ENCODE measurements at places on chromosomes 5 and 9.

DNA sequence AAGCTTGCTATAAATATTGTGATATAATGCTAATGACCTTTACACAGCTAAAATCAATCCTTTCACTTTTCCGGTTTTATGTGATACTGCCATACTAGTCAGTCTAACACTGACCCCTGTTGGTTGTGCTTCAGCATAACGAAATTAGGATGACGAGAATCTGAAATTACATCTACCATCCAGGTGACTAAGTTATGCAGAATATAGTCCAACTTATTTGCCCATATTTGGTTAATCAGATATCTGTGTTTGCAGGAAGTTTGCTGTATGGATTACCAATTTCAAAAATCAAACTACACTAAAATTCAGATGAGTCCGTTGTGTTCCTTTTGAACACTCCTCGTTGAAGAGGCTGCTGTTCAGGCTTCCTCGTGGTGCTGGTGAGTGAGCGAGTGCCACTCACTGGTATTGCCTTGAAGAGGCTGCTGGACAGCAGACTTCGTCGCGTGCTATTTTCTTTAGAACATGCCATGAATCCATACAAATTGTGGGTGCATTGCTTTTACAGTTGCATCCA lies 32.5 kb downstream of the TENT4A start:
- no peak for DNase-seq

- no peak for DNase-seq
These were observed 6.1 kb downstream of the IL31RA start for GRCh38 chr5:55857247-55857640.

DNA sequence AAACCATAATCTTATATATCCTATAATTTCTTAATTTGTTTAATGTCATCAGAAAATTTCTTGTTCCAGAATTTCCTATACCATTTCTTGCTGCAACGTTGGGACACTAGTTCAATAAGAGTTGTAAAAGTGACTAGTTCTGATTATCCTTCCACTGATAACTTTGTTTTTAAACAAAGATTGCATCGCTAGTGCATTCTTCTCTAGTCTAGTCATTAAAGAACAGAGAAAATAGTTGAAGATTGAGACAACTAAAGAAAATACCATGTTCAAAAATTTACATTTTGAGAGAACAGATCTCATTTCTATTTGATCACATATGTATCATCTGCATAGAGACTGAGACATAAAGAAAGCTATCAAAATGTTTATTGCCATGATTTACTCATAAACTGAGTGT lies 1888.2 kb downstream of the EFNA5 start:
- no peak for DNase-seq

GRCh38 chr5:118017536-118017935 lies 970.8 kb downstream of the DTWD2 start:
- DNase-seq = no peak

- no peak for DNase-seq
These were observed 184.5 kb upstream of the KLF4 start for GRCh38 chr9:107673861-107674720.

- no peak for DNase-seq
These were observed 38.7 kb upstream of the NEK6 start for GRCh38 chr9:124218987-124219461.

DNA sequence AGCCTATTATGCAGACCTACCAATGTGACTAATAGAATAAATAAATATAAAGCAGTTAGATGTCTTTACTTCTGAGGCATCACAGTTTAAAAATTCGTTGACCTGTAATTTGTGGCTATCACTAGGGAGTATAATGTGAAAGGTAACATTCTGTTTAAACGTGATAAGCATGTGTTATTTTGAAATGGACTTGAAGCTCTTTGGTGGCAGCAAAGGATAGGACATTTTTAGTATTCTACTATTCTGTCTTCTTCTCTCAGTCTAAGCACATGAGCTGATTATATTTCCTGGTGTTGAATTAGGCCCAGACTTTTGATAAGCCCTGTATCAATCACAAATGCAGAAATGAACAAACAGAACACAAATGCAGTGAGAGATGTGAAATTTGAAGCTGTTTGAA lies 974.0 kb upstream of the CDH10 start:
- DNase-seq = no peak

DNA sequence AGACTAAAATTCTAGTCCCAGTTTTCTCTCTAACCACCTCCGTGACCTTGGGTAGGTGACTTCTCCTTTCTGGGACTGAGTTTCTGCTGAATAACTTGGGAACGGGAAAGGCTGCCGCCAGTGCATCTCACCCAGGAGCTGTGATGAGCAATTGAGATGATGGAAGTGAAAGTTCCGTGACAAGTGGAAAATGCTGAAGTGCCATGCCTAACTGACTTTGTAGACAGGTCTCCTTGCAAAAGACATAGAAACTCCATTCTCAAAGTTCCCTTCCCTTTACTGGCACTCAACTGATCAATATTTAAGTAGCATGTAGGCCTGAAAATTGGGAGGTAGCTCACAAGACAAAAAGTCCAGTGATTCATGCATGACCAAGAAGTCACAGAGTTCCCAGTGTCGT lies 6.3 kb upstream of the ADAM19 start:
- DNase-seq = no peak

GRCh38 chr5:73143716-73144115 lies 23.3 kb downstream of the TMEM171 start:
- DNase-seq = no peak

DNA sequence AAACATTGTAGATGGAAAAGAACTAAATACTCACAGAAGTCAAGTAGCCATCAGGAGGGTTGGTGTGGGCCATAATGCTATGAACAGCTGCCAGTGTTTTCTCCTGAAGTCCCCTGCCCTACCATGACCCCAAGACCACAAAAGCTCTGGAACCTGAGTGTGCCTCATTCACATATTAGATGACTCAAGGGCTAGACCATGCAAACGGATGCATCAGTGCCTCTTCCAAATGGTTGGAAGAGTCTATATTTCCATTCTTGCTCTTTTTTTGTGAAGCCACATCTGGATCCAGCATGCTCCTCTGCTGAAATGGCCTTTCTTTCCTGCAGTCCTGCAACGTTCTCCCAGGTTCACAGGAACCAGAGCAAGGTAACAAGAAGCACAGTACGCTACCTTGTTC lies 136.6 kb upstream of the EPB41L4A start:
- DNase-seq = no peak

DNA sequence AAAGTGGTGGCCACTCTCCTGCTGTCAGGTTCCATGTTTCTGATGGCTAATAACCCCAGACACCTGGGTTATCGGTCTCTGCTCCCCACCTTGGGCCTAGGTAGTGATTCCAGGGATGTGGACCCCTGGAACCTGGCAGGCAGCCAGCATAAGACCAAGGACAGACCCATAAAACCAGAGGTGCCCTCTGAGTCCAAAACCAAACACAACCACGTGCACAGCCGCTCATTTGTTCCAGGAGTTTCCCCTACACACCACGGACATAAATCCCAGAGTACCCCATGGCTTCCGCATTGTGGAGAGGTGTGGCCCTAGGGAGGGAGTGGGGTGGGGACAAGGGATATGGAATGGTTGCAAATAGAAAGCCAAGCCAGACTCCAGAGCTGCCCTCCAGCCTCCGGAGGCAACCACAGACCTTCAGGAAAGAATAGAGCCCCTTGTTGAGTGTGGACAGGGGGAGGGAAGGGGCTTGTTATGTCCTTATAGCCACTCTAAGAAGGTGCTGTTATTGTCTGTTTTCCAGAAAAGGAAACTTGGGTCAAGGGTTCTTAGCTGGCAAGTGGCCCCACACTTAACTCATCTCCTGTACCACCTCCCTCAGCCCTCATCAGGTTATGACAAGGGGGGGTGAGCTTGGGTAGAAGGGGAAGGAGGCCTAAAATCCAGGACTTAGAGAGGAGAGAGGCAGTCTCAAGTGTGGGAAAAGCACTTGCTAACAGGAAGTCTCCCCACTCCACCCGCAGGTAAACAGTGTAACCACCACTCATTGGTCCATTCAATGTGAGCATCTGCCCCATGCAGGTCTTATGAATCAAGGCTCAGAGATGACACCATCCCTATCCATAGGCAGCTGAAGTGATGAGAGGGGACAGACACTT lies 23.6 kb upstream of the CYSTM1 start:
- DNase-seq = no peak

- peak; percentile 50 for DNase-seq
These were observed at the start of gene GTF3C4 for GRCh38 chr9:132670457-132671391. Gene GTF3C4, plus strand, starts transcription at chr9:132670464. Its CDS starts 135 bp downstream, at chr9:132670599.

GRCh38 chr5:37835380-37835973 lies 4.4 kb downstream of the GDNF start:
- DNase-seq = peak; percentile 31

- DNase-seq = no peak
These were observed 157.2 kb upstream of the PHYKPL start for GRCh38 chr5:178389796-178390195.

DNA sequence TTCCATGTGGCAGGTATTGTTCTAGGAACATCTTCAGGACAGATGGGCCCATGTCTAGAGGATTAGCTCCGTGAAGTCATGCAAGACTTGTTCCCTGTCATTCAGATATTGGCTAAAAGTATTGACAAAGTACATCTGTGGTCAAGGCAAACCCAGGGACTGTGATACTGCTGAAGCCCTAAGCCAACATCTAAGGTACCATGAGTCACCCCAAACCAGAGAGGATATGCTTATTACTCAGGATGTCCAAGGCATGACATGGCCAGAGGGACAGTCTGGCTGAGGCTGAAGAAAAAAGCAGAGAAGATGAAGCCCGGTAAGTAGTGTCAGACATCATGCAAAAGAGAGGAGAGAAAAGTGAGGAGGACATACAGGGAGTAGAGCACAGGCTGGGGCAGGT lies 31.0 kb downstream of the HMHB1 start:
- DNase-seq = no peak

DNA sequence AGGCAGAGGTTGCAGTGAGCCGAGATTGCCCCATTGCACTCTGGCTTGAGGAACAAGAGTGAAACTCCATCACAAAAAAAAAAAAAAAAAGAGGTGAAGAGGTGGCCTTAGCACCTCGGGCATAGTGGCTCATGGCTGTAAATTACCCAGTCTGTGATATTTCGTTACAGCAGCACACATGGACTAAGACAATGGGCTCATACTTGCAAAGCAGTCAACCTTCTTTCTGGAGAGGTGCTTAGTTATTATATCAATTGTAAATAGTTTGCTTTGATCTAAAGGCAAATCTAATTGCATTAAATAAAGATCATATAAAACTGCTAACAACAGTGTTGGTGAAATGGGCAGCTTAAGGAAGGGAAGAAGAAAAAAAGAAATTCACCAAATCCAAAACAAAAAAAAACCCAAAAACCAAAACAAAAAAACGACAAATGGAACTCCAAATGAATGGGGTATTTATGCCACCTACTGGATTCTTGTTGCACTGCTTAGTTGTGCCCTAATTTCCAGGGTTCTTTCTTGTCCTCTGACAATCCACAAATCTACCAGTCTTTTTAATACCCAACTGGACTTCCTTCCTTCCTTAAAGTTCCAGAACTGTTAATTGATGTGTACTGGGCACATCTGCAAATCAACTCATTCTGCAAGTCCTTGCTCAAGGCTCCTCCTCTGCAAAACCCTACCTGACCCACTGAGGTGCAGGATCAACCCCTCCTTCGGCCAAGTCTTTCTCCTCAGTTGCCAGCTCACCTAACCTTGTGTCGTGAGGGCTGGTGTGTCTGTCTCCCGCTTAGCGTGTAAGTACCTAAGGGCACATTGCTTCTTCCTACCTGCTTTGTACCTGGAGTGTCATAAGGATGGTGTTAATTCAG lies 35.0 kb upstream of the DMRT1 start:
- no peak for DNase-seq

- DNase-seq = no peak
These were observed 617.6 kb downstream of the KIF4B start for GRCh38 chr5:155631116-155631515.

DNA sequence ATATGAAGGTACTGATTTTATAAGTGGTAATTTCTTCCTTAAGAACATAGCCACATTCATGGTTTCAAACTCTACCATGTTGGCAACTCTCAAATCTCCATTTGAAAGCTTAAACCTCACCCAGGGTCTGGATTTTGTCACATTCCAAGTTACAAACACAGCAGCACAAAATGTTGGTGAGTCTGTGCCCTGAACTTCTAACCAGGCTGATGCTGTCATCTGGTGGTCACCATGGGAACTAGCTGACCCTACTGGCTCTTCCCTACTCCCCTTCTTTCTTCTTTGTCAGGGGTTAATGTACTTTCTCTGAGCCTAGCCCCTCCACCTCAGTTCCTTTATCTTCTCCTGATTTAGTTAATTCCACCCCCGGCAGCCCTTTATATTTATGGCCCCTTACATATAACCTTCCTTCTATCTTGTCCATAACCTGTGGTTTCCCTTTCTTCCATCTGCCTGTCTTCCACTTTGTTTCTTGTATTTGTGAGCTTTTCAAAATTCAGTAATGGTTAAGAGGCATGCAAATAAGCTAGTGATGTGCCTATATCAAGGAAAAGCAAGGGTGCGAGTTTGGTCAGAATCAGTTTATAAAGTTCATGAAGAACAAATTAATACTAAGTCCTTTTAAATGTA lies 35.9 kb downstream of the TGFBR1 start:
- peak; percentile 27 for DNase-seq

DNA sequence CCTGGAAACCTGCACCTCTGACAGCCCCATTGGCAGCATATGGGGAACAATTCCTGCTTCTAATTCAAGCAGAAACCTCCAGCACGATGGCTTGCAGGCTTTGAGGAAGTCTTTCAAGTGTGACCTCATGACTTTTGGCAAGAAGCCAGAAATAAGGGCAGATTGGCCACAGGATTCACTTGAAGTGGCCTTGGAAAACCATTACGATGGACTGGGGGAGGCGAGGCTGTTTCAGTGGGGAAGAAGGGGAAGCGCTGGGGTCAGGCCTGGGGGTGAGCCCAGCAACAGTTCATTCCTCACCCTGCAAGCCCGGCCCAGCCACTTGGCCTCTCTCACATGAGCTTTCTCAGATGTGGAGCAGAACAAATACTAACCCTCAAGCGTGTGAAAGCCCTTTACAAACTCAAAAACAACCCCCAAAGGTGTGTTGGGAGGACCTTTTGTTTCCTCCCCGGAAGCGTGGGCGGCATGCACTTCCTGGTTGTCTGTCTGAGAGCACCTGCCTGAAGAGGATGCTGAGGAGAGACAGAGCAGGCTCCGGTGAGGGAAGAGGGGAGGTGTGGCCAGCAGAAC lies 26.9 kb upstream of the EEIG1 start:
- DNase-seq = no peak

DNA sequence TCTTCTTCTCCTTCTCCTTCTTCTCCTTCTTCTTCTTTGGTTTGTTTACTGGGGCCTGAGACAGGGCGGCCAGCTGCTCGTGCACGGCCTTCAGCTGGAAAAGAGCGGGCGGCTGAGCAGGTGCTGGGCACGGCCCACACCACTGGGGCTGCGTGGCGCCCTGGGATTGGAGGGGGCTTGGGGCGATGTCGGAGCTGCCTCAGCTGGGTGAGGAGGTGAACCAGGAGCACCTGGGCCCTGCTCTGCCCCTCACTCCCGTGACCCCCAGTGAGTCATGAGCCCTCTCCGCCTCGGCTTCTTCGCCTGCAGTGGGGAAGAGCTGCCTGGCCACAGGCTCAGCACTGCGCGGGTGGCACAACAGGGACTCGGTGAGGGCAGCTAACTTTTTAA lies 14.9 kb downstream of the BRD3OS start:
- no peak for DNase-seq

GRCh38 chr5:172906436-172906835 lies 52.8 kb upstream of the RPL26L1 start:
- no peak for DNase-seq

Measured in nephron progenitor cell (in vitro differentiated cells).